Stimulated activated naive CD8-positive, alpha-beta T cell treated with anti-CD3 and anti-CD28 coated beads, Interleukin-15, Interleukin-2, amounts not matched to agents 100 U/mL and 50 U/mL, for 24 hours (primary cell): ENCODE measurements at places on chromosomes 6 and 20.

DNA sequence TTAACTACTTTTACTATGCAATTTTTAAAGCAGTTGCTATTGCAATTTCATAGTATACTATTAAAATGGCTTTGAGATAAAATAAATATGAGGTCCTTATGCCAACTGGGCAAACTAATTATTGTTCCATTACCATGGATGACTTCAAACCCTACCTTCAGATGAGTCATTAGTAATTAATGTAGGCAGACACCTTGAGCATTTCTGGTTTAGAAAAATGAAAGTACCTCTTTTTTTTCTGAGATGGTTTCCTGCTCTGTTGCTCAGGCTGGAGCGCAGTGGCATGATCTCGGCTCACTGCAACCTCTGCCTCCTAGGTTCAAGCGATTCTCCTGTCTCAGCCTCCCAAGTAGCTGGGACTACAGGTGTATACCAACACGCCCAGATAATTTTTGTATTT, 11.9 kb downstream of the ASF1A start:
- no peak for DNase-seq

DNA sequence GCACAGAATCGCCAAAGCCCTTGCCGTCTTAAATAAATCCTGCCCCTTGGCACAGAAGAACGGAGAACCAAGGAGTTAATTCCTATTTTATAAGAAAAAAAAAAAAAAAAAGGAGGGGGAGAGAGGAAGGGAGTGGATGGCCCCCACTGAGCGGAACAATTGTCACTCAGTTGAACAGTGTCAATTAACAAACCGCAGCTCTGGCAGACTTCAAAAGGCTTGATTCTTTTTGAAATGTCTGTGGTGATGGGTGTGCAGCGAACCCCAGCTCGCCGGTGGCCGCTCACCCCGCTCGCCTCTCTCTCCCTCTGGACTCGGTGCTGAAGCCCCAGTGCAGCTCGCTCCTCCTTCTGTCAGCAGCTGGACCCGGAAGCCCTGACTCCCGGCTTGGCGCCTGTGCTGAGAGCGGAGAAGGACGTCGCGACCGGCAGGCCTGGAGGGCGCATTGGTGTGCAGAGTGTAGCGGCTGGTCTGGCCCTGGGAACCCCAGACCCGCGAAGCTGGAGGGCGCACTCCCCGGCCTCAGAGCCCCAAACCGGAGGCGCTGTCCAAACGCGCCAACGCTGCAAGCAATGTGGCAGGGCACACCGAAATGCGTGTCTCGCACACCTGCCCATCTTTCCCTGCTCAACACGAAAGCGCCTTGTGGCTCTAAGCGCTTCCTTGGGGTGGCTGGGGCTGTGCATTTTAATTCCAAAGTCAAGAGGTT, 3.4 kb downstream of the LINC00237 start:
- peak; percentile 37 for DNase-seq

GRCh38 chr6:107645740-107646139, 155.8 kb downstream of the SOBP start:
- no peak for DNase-seq

- DNase-seq, result peak; percentile 13
Observed at GRCh38 chr20:62063315-62063980, 2.2 kb downstream of the TAF4 start.

GRCh38 chr6:56851074-56851473, 103.8 kb upstream of the BEND6 start:
- no peak for DNase-seq

GRCh38 chr20:63095718-63096654, 89.2 kb upstream of the BHLHE23 start:
- DNase-seq, result no peak

- no peak for DNase-seq
Observed at GRCh38 chr6:97524811-97525210, 241.8 kb upstream of the MMS22L start.

DNA sequence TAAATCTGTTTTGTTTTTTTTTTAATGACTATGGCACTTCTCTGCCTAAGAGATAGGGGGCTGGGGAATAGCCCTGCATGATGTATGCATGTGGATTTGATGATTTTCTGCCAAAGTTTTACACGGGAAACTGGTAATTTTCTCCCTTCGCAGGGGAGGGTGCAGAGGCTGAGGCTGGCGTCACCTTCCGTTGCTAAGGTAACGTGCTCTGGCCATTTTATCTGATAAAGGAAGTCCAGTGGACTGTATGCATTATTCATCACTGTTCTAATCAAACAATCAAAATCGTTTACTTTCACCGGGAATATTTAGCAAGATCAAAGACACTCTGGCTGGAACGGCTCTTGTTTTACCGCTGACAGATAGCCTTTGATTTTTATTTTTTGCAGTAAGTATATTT, 789 bp downstream of the PHACTR1 start:
- DNase-seq, result no peak

GRCh38 chr6:43842231-43842794, 72.3 kb downstream of the VEGFA start:
- no peak for DNase-seq

DNA sequence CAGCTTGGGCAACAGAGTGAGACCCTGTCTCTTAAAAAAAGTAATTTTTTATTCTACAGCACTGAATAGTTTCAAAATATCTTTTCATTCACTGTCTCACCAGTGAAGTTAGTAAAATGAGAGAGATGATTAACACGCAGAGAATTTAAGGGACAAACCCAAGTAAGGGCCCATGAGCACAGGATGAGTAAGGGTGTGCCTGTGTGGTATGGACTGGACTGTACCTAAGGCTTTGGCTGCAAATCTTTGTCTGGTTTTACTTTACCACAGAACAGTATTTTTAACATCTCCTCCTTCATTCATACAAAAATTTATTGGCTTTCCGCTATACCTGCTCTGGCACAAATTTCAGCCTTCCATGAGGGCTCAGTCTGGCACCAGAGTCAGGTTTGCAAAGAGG, 433.3 kb downstream of the UTRN start:
- DNase-seq, result no peak

DNA sequence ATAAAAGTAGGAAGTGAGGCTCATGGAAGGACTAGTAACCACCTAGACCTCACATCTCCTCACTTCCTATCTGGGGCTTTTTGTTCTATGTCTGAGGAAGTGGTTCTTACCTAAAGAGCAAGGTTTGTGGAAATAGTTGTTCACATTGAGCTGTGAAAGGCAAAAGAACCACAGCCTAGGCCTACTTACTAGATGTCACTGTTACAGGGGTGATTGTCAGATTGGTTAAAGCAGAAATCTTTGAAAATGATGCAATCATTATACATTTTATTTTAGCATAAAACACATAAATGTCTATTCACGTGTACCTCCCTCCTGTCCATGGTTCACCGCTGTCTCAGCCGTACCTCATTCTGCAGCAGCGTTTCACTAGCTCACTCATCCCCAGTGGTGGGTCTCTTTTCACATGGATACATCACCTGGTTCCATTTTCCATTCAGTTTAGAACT, 268.8 kb downstream of the TMEM242 start:
- DNase-seq, result peak; percentile 39

DNA sequence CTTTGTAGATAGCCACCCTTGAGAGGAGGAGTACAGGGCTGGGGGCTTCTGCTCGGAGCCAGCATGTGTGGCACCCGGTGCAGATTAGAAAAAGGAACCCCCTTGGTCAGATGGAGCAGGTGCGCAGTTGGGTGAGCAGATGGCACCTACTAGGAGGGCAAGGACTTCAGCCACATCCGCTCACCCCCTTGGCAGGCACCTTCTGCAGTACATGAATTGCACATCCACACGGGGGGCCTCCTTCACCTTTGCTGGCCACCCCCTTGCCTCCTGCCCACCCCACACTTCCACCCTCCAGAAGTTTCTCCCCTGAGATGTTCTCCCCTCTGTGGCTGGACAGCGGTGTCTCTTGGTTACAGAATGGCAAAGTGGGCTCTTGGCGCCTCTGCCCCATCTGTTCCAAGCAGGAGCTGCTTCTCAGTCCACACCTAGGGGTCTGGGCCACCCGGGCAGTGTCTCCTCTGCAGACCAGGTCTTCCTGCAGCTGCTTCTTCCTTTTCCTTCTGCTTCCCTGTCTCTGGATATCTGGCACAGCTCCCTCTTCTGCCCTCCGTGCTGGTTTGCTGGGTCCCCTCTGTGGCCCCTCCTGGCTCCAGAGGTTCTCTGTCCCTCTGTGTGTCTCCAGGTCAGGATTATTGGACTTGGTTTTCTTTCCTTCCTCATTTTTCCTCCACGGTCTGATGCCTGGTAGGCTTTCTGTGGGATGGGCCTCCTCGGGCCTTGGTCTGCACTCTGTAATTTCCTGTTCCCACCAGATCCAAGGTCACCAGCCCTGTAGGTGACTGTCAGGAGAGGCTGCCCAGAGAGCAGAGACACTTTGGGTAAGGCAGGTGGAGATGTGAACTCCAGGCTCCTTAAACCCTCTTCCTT, 4.1 kb downstream of the MDFI start:
- DNase-seq, result no peak
